ENCODE measurements at places on chromosomes 16 and 17. TPM values are rescaled to one million over a fixed set of nuclear protein-coding genes. Genes with fewer than 3 reads are reported as not detected.

Gene RHBDF2
- 34.5 TPM for total RNA-seq

Gene GUCY2D
- not detected for total RNA-seq

Gene MYLK3
- 0.34 TPM for total RNA-seq

Gene TRPV2
- total RNA-seq, result 40.0 TPM

Gene SPNS2
- 84.6 TPM for total RNA-seq

Gene CCL4
- total RNA-seq, result not detected

Gene KPNA2
- total RNA-seq, result 179 TPM

All from dermis blood vessel endothelial cell (primary cell).